ENCODE measurements at places on chromosomes 2 and 18.

- DNase-seq: no peak
Measured at GRCh38 chr2:46814160-46814961, 101.2 kb downstream of the MCFD2 start.

GRCh38 chr2:74481961-74482800, 617 bp downstream of the CCDC142 start:
- peak; percentile 64 for DNase-seq

DNA sequence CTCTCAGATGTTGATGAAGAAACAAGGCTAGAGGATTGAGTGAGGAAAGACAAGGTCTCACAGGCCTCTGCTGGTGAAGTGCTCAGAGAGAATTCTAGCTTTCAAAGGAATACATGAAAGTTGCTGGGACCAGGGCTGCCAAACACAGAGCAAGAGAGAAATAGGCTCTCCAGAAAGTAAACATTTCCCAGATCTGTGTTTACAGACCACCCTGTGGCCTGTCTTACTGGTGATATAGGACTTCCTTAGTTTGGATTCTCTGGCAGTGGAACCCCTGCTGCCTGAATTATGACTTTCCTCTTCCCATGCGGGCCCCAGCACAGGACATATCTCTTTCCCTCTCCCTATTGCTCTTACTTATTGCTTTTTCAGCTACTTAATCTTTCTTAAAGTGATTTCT, 64.5 kb downstream of the TACR1 start:
- DNase-seq: no peak

DNA sequence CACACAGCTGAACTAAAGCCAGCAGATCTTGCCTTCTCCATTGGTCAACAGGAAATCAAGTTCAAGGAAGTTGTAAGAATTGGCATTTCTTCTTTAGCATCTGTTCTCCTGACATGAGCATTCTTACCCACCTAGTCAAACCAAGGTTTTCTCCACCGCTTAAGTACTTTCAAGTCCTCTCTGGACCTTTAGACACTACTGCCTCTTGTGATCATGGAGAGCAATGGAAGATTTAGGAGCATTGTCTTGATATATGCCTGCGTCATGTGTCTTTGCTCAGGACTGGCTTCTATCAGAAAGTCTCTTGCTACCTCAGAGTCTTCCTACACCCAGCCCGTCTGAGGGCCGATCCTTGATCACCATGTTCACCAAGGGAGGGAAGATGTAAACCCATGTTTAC, 262.2 kb downstream of the PHLPP1 start:
- DNase-seq: no peak

- DNase-seq: no peak
Measured at GRCh38 chr18:48477348-48477747, 61.5 kb upstream of the CTIF start.

DNA sequence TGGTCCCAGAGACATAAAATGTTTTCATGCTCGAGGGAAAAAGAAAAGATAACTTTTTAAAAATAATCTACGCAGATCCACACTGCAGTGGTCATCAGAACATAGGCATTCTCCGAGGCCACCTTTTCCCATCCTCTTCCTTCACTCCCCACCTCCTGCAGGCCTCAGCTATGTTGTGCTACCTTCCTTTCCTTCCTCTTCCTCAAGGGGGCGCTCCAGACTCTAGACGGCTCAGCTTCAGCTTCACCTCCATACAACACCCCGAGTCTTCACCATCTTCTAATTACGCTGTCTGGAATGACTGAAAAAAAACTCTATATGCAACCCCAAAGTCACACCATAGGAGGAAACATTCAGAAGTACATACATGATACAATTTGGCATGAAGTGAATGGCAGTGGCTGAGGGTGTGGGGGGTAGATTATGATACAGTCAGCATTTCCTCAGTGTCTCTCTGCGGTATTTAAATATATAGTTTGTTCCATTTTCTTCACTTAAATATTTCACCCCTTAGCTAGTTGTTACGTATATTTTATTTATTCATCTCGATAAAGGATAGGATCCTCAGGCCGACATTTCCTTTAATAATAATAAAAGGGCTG, 583.6 kb downstream of the IRS1 start:
- no peak for DNase-seq

DNA sequence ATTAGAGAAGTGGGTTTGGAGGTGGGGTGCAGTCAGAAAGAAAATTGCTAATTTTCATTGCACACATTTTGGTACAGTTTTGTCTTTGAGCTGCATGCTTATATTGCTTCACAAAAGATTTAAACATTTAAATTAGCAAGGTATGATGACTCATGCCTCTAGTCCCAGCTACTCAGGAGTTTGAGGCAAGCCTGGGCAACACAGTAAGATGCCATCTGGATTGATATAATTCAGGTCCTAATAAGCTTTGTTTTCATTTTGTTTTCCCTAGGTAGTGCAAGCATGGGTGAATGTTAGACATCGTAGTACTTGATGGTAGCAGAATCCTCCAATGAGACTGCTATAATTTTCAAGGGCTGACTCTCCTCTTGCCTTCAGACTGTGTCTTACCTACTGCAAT, 396.7 kb upstream of the RGPD4 start:
- no peak for DNase-seq

GRCh38 chr2:154591294-154591820, 107.1 kb upstream of the KCNJ3 start:
- no peak for DNase-seq

DNA sequence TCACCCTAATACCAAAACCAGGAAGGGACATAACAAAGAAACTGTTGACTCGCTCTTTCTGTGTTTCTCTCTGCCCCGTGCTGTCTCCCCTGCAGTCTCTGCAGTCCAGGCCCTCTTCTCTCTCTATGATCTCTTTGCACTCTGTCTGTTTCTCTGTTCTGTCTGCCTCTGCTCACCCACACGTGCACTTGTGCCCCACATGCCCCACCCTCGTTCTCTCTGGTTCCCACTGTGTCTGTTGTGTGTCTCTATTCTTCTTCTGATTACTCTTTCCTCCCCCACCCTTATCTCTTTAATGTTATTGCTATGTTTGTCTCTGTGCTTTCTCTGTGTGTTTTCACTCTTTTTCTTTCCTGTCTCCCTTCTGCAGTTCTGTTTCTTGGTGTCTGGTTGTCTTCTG, 54.0 kb downstream of the NAT8 start:
- no peak for DNase-seq

DNA sequence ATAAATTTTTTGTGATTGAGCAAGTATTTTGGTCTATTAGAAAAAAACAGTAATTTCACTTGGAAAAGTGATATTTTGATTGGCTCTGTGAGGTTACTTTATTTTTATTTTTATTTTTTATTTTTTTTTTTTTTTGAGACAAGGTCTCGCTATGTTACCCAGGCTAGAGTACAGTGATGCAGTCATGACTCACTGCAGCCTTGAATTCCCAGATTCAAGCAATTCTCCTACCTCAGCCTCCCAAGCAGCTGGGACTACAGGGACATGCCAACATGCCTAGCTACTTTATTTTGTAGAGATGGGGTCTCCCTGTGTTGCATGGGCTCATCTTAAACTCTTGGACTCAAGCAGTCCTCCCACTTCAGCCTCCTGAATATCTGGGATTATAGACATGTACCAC, 60.9 kb upstream of the MGAT5 start:
- DNase-seq: no peak

- DNase-seq: no peak
Measured at GRCh38 chr2:106165029-106165428, 29.1 kb downstream of the UXS1 start.

DNA sequence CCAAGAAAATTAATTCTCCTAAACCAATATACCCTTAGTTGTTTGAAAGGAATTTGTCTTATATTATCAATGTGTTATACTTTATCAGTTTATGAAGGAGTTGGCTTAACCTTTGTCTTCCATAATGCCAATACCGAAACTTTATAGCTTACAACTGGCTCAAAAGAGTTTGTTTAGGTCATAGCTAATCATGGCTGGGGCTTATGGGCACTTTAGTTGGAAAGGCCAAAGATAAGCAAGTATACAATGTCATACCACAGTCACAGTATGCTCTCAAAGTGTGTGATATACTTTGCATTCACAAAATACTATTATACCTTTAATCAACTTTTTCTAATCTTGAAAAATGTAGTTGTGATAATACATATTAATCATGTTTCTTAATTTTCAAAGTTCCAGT, 2.3 kb downstream of the KLHL41 start:
- no peak for DNase-seq

DNA sequence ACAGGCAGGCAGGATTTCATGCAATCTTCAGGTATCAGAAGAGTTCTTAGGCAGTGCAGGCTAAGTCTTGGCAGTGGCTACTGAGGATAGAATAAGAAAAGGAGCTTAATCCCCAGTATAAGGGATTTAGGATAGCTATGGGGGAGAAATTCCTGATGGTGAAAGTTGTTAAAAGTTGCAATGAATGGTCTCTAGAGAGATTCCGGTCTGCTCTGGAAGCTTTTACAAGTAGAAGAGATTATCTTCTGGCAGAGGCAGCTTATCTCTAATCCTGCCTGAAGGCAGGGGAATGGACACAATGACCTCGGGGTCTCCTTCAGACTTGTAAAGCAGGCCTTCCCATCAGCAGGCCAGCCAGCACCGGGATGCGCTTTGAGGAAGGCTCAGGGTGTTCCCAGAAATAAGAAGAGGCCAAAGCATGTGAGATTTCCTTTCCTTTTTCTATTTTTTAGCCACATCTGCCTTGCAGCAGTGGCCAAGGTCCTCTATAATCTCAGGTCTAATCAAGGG, 253.9 kb upstream of the KLHL29 start:
- DNase-seq: no peak

Data from NCI-H2227 treated with DMSO at 0.1 percent for 48 hours (cell line).